ENCODE measurements at places on chromosomes 5 and 9.
A peak's percentile ranks its signal among the peaks of the same experiment; 100 is the strongest.

GRCh38 chr5:176916337-176916736, 17.2 kb upstream of the HK3 start:
- no peak for DNase-seq

GRCh38 chr5:51414516-51414915, 31.3 kb downstream of the ISL1 start:
- DNase-seq, result no peak

GRCh38 chr9:107698779-107699178, 209.2 kb upstream of the KLF4 start:
- no peak for DNase-seq

- DNase-seq, result peak; percentile 75
Measured at GRCh38 chr5:143536364-143536763, 132.9 kb upstream of the NR3C1 start.

- DNase-seq, result peak; percentile 45
Measured at GRCh38 chr9:10366171-10366779, 246.5 kb downstream of the PTPRD start.

DNA sequence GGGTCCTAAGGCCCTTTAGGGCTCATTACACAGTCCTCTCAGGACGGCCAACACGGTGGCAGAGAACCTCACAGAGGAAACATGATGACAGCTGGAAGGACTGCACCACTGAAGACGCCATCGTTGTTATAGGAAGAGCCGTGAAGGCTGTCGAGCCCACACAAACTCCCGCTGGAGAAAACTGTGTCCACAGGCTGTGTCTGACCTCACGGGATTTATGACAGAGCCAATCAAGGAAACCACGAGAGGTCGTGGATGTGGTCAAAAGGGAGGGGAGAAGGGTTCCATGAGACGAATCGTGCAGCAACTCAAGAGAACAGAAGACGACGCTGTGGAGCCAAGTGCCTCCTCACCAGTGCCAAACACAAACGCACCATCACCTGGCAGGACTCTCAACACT, 12.2 kb downstream of the QSOX2 start:
- DNase-seq, result no peak

DNA sequence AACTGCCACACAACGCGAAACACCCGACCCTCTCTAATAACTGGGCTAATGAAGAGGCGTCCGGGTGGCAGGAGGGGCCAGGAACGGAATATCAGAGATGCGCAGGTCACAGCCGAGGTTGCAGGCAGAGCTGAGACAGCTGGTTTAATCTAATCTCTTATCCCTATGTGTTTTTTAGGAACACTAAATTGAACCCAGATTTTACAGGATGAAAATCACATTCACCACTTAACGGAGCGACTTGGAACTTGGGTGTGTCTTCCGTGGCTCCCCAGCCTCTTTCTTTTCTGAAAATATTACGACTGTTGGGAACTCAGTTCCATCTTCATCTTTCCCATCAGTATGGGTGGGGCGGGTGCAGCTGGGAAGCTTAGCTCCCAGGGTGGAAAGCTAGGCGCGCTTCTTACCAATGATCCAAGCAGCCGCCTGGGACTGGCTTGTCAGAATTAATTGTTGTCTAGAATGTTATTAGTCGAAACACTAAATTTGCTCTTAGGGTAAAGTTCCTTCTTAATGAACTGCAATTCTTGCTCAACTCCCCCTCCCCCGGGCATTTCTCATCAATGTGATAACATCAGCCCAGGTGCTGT, 92.5 kb downstream of the IRX2 start:
- no peak for DNase-seq

GRCh38 chr5:139276426-139276825, 17.1 kb upstream of the MATR3 start:
- no peak for DNase-seq

DNA sequence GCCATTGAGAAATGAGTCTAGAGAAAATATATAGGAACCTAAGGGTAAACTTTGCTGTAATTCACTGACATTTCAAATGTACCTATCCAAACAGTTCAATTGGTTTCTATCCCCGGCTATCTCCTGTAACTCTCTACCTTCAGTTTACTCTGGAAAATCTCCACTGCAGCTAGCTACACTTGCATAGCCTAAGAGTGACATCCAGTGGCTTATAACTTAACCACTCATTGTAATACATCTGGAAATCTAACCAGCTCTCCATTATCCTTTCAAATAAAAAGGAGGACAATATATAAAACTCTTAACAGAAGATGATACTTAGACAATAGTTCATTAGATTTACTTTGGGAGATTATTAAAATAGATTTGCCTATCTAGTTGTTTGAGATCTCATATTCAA, 35.3 kb upstream of the SPDL1 start:
- peak; percentile 52 for DNase-seq

DNA sequence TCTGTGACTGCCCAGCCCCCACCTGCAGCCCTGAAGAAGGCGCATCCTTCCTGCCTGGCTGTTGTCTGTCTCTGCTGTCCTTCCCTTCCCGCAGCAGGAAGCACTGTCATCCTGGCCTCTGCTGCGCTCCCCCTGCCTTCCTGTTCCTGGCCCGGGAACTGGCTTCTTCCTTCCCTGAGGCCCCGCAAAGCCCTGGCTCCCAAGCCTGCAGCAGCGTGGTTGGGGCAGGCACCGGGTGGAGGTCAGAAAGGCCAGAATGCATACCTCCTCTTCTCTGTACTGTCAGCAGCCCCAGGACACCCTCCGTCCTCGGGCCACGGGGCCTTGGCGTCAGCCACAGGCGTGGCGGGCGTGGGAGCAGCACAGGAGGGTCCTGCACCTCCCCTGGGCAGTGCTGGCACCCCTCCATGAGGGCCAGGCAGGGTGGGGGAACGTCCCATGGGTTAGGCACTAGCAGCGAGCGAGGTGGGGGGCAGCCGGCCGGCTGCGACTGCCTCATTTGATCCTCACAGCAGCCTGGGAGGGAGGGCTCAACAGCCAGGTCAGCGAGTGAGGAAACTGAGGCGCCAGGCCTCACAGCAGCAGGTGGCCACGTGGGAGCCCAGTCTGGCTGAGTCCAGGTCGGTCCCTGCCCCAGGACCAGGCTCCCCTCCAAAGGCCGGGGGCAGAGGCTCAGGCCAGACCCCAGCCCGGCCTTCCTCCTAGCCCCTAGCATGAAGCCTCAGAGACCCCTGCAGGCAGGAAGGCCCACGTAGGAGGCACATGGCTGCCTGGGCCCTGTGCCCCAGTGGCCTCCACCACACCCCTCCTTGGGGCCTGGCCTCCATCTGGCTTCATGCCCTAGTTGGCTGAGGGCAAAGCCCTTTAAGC, 9.4 kb downstream of the FLT4 start:
- no peak for DNase-seq

GRCh38 chr5:176679365-176680225, 32.3 kb downstream of the TSPAN17 start:
- DNase-seq, result no peak

- no peak for DNase-seq
Measured at GRCh38 chr9:107387409-107387808, 102.2 kb downstream of the KLF4 start.

- DNase-seq, result no peak
Measured at GRCh38 chr5:93595420-93596147, 12.6 kb downstream of the NR2F1 start.

DNA sequence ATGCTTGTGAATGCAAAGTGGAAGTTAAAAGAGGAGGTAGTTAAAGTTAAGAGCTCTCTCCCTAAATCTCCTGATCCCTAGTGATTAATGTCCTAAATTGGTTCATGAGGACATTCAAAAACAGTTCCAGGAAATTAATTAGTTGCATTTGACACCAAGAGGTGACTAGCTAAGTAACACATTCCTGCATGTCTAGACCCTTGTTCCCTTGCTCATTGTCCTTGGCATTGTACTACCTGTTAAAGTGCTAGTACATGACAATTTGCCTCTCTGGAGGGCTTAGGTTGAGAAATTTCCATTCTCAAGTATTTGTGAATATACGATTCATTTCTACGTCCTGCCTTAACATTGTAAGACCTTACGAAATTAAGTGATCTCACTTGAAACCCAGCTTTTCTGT, 278.6 kb upstream of the CDH10 start:
- no peak for DNase-seq

DNA sequence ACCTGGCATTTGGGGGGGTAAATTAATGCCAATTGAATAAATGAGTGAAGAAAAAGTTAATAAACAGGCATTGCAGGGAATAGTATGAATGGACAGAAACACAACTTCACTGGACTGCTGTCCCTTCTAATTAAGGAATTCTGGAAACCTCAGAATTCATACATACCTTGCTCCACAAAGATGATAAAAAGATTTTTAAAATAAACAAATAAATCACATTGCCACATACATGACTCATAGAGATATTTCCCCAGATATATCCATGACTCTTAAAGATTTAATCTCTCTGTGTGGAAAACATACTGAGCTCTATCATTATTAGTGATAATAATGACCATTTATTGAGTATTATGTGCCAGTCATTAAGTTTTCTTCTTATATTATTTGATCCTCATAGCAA, 469.0 kb upstream of the MEF2C start:
- no peak for DNase-seq

- DNase-seq, result peak; percentile 65
Measured at GRCh38 chr9:129131300-129132145, 20.3 kb downstream of the PTPA start.

- DNase-seq, result no peak
Measured at GRCh38 chr9:112366591-112366990, 13.3 kb upstream of the HSDL2 start.
